ENCODE measurements at places on chromosomes 3 and 15.

GRCh38 chr3:114418107-114418506, 124.3 kb downstream of the TIGIT start:
- DNase-seq: no peak

DNA sequence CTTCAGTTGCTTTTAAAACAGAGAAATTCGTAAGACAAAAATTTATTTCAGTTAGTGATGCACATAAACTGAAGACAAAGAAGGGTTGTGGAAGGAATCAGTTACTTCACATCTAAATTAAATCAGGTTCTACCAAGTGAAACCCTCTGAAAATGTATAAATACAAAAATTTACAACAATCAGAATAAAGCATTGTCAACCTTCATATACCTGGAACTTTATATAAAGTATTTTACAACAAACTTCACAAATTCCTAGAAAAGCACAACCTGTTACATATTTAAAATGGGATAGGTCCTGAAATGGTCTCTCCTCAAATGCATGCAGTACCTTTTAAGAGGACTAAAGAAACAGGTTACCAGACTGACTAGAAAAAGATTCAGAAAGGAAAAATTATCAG, 26.9 kb downstream of the ATOSA start:
- no peak for DNase-seq

DNA sequence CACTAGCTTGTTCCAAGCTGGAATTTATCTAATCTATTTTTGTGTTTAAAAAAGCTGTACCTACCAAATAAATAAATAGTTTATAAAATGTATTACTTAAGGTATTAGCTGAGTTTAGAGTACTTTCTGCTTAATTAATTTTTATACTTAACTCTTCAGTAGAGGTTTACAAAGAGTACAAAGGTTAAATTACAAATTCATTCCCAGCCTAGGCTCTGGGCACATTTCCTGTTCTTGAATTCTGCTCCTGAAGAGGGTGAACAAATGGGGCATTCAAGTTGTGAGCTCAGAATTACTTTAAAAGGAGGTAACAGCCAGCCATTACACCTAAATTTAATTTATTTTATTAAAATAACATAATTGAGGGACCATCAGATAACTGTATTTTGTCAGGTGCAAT, 26.4 kb downstream of the MKRN2 start:
- no peak for DNase-seq

DNA sequence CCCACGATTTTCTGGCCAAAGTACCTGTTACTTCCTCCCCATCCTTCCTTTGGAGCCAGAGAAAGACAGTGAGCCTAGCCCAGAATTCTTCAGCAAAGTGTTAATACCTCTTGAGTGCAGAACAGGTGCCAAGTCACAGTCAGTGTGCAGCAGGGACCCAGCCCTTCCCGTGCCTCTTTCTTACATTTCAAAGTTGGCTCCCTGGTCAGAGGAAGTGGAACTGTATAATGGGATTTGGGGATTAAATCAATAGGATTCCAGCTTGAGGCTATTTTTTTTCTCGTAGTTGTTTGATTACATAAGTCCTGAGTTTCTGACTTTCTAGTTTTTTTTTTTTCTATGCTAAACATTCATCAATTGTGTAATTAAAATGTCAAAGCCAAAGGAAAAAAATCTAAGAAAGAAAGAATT, 52.6 kb upstream of the ABHD10 start:
- DNase-seq: no peak

- DNase-seq: no peak
Measured at GRCh38 chr3:155704771-155705559, 39.9 kb downstream of the PLCH1 start.

DNA sequence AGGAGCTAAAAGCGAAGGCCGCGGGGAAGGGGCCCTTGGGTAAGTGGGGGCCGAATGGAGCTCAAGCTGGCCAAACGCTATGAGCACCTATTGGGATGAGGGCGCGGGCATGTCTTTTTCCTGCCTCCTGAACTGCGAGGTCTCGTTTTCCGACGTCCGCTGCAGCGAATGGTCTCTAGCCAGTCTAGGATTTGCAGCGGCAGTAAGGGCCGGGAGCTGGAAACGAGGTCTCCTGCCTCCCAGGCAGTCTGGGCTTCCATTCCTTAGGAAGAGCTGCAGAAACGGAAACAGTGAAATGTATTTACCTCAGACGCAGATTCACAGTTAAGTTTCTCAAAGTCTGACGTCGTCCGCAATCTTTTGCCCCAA, 517 bp downstream of the TMA7 start:
- no peak for DNase-seq

- no peak for DNase-seq
Measured at GRCh38 chr3:132605374-132605792, 8.3 kb downstream of the ACKR4 start.

GRCh38 chr15:87944050-87944449, 312.5 kb downstream of the NTRK3 start:
- no peak for DNase-seq

DNA sequence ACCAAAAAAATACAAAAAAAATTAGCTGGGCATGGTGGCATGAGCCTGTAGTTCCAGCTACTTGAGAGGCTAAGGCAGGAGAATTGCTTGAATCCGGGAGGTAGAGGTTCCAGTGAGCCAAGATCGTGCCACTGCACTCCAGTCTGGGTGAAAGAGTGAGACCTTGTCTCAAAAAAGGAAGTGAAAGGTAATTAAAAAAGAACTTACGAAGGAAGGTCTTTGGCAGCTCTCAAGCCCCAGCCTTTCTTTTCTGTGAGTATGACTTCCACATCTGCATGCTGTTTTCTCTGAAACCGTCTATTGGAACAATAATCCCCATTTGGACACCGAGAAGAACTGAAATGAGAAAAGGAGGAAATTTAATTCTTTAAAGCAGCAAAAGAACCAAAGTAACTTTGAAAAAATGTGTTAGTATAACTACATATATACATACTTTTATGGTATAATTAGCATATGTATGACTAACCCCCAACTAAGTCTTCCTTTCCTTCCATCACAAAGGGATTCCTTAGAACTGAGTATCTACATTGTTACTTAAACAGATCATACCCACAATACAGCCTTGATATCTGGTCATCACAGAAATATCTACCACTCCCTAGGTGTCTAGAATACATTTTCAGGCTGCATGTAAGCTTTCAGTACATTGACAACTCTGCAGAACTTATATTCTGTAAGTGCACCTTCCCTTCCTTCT, 50.1 kb downstream of the SETD2 start:
- no peak for DNase-seq

DNA sequence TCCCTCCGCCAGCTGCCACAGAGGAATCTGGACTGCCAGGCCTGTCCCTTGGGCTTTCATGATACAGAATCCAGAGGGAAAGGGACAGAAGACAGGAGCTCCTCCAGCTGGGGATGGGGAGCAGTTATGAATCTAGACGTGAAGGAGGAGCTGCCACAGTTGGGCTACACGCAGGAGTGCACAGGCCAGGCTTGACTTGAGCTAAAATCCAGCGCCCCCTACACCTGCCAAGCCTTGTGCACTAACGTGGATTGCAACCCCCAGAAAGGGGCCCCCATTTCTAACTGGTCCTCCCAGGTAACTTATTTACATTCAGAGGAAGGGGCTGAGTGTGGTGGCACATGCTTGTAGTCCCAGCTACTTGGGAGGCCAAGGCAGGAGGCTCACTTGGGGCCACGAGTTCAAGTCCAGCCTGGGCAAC, 14.3 kb downstream of the KLHL6 start:
- no peak for DNase-seq

- DNase-seq: no peak
Measured at GRCh38 chr3:100577382-100578008, 31.9 kb upstream of the ADGRG7 start.

DNA sequence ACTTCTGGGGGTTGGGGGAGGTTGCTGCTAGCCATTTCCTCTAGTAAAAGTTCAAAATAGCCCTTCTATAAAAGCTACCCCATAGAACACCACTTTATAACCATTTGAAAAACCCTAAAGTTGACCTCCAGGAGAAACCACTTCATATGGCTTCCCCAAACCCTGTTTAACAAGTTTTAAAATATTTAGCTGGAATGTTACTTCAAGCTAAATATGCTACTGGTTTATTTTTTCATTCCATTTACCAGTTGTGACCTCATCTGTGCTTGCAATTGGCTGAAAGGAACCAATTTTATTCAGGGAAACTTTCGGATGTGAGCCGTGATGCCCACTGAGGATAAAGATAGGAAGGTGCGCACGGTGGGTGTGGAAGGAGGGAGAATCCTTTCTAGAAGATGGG, 221.3 kb downstream of the SUCLG2 start:
- DNase-seq: no peak

- DNase-seq: no peak
Measured at GRCh38 chr15:25797511-25797935, 65.6 kb downstream of the ATP10A start.

- DNase-seq: no peak
Measured at GRCh38 chr3:12227833-12228232, 61.0 kb upstream of the PPARG start.

GRCh38 chr3:4397466-4397865, 69.6 kb downstream of the SUMF1 start:
- DNase-seq: no peak

DNA sequence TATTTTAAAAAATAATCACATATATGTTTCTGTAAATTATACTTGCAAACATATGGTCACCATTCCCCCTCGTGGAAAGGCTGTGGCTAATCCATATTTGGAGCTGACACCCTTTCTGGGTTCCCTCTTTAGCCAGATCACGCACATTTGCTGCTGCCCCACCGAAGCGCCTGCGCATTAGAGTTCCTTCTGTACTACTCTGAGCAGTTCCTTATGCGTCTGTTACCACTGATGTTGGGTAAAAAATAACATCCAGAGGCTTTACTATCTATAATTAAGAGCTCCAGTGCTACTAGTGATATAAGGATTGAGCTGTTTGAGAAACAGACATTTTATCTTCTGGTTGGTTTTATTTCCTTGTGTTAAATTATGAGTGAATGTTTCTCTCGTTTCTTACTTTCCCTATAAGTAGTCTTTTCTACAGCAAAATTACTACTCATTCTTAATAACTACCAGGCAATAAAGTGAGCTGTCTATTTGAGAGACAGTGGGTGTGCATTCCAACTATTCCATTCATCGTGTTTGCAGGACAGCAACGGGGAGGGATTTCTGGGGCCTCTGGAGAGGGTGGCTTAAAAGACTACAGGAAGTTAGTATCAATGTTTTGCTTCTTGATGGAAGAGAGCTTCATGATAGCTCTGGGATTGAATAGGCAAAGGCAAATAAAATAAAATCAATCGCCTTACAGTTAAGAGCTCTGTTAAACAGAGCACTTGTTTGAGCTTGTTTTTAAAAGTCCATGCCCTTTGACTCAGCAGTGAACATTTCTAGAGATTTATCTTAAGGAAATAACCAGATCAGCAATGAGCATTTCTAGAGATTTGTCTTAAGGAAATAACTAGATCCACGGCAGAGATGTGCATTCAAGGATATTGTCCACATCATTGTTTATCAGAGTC, 245.2 kb downstream of the CD47 start:
- no peak for DNase-seq

GRCh38 chr15:63826528-63826927, 7.2 kb downstream of the HERC1 start:
- no peak for DNase-seq

GRCh38 chr3:77456431-77456830, 416.5 kb downstream of the ROBO2 start:
- DNase-seq: no peak

- DNase-seq: no peak
Measured at GRCh38 chr15:73602992-73603391, 30.2 kb downstream of the NPTN start.

DNA sequence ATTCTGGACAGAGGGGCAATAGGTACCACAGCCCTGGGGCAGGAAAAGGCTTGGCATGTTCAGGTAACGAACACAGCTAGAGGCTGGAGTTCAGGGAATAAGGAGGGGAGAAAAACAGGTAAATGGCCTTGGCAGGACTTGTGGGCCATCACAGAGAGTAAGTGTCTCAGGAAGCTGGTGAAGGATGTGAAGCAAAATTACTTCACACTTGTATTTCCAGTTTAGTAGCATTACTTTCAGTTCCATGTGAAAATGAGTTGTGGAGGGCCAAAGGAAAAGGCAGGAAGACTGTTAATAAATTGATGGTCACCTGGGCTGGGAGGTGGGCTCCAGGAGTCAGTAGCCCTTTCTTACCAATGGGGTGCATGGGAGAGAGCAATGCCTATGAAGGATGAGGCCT, 25.6 kb downstream of the TRIM42 start:
- DNase-seq: no peak

DNA sequence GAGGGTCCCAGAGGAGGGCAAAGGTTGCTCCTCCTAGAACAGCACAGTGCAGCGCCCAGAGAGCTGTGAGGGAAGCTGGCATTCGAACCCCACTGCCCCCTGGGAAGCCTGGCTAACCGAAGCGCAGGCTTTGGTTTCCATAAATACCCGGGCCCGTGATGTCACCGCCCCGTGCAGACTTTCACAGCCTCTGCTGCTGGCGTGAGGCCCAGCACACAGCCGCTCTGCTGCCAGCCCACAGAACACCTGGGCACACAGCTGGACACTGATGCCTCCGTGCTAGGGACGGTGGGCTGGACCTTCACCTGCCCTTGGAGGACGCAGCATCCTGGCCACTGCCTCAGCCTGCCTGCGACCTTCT, 1.0 kb downstream of the IQSEC1 start:
- no peak for DNase-seq

GRCh38 chr15:49466119-49466518, 43.1 kb downstream of the FGF7 start:
- no peak for DNase-seq

- no peak for DNase-seq
Measured at GRCh38 chr3:149620291-149621020, 37.4 kb downstream of the WWTR1 start.

DNA sequence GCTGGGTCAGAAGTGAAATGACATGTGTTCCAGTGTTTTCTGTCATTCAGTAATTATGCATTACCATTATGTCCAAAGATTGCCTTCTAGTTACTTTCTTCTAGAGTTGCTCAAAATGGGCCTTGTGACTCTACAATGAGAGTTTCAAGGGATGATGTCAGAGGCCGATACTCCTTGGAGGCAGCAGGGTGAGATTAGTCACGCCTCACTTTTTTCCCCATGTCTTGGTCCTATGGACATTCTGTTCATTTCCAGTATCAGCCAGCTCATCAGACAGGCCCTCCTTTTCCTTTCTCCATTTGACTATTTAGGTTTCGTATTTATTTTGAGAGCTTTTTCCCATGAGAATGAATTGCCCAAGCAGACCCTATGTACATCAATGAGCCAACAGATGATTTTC, 17.5 kb downstream of the VGLL3 start:
- DNase-seq: no peak

DNA sequence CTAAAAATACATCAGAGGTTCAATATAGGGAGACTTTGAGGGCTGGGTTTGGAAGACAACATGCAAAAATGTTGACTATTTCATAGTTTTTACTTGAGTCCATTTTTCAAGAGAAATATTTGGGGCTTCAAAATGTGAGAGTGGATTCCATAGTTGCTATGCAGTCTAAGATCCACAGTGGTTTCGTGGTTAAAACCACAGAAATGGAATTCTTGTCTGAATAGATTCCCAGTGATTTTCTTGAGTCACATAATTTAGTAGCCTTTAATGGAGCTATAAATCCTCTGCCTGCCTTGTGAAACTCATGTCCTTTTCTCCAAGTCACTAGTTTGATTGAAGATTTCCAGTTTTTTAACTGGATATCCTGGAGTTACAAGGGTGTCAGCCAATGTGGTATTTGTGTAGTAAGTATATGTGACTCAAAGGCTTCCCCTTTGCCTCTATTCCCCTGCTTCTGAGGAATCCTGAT, 94.7 kb upstream of the RBMS3 start:
- DNase-seq: no peak
